ENCODE measurements at places on chromosomes 11 and 22. TPM values are rescaled to one million over a fixed set of nuclear protein-coding genes. Genes with fewer than 3 reads are reported as not detected.

TUBA8 gene
- 14.6 TPM for total RNA-seq

- H3K36me3 ChIP-seq = no peaks in the 10 kb centered on the region
- H3K27ac ChIP-seq = no peak overlapping the region
- no peaks in the 10 kb centered on the region for H3K27me3 ChIP-seq
- H3K4me3 ChIP-seq = no peak overlapping the region
- H3K4me1 ChIP-seq = no peaks in the 10 kb centered on the region
Observed at GRCh38 chr11:73570415-73571114, 27.3 kb downstream of the FAM168A start.

- no peak overlapping the region for H3K4me3 ChIP-seq
- H3K27me3 ChIP-seq = no peaks in the 10 kb centered on the region
- H3K27ac ChIP-seq = no peak overlapping the region
- no peak for DNase-seq
Observed at GRCh38 chr11:70368961-70369360, 29.4 kb upstream of the CTTN start.

- H3K27me3 ChIP-seq = no peaks in the 10 kb centered on the region
- H3K27ac ChIP-seq = no peak overlapping the region
- no peaks in the 10 kb centered on the region for H3K4me1 ChIP-seq
- no peak for DNase-seq
- H3K36me3 ChIP-seq = no peaks in the 10 kb centered on the region
- no peak overlapping the region for H3K4me3 ChIP-seq
Observed at GRCh38 chr11:80188076-80188627, 747.3 kb upstream of the TENM4 start.

- H3K27me3 ChIP-seq = no peaks in the 10 kb centered on the region
- H3K36me3 ChIP-seq = no peaks in the 10 kb centered on the region
- no peak overlapping the region for H3K27ac ChIP-seq
- H3K4me1 ChIP-seq = no peaks in the 10 kb centered on the region
Observed at GRCh38 chr11:36718451-36718850, 120.4 kb upstream of the RAG2 start.

- no peaks in the 10 kb centered on the region for H3K27me3 ChIP-seq
- DNase-seq = no peak
- no peaks in the 10 kb centered on the region for H3K36me3 ChIP-seq
- no peak overlapping the region for H3K27ac ChIP-seq
- no peak overlapping the region for H3K4me3 ChIP-seq
Observed at GRCh38 chr11:14342906-14343305, 16.1 kb downstream of the RRAS2 start.

SNU13 gene
- total RNA-seq = 136 TPM

DNA sequence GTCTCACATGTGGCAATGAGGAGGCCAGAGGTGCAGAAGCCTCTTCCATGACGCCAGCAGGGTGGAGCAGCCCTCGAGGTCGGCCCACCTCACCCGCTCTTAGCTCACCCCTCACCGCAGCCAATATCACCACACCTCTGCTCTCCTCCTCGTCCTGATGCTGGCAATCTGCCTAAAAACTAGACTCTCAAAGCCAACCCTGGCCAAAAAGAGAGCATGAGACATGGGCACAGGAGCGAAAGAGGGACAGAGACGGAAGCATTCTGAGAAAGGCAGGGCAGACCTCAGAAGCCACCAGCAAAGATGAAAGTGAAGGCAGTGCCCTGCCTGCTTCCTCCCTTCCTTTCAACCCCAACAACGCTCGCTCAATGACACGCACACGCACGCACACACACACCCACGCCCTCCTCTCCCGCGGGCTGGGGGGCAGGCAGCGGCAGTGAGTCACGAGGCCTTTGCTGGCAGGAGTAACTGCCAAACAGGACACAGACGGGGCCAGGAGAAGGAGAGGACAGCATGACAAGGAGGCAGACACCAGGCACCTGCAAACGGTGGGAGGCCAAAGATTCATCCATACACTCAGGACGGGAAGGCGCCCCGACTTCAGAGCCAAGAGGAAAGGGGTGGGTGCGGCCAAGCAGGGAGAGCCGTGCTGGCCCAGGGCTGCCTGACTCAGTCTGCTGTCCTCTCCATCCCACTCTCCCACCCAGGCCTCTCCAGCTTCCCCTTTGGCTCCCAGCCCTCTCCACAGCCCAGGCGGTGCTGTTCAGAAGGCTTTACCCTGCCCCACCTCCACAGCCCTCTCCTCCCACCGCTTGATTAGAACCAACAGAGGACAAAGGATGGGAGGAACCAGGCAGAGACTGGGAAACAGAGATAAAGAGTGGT is 11.4 kb downstream of the IGSF9B start:
- peak overlapping the region; percentile 66 for H3K27ac ChIP-seq
- H3K4me1 ChIP-seq = peaks cover 30% of the 10 kb centered on the region
- H3K4me3 ChIP-seq = no peak overlapping the region
- peak; percentile 73 for DNase-seq
- H3K27me3 ChIP-seq = no peaks in the 10 kb centered on the region
- H3K36me3 ChIP-seq = no peaks in the 10 kb centered on the region

PATE4 gene
- not detected for total RNA-seq

INPP5J gene
- total RNA-seq = 0.59 TPM

SMCO4 gene
- total RNA-seq = 19.1 TPM

DNA sequence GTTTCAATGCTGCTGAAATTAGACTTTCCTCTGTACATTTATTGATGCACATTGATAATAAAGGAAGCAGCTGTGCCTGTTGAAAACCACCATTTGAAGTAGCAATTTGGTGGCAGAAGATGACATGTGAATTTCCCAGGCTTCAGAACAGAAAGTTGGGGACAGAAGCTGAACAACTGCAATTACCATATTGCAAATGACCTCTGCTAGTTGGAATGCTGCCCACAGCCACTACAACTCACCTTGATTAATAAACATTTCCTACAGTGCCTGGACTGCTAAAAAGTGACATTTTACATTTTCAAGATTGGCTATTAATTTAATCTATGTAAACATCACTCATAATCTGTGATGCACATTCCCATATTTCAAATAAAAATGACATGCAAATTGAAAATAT is 208.6 kb downstream of the LUZP2 start:
- no peaks in the 10 kb centered on the region for H3K27me3 ChIP-seq
- H3K4me1 ChIP-seq = no peaks in the 10 kb centered on the region
- H3K4me3 ChIP-seq = no peak overlapping the region
- no peaks in the 10 kb centered on the region for H3K36me3 ChIP-seq
- H3K27ac ChIP-seq = no peak overlapping the region

DERL3 gene
- total RNA-seq = not detected

DNA sequence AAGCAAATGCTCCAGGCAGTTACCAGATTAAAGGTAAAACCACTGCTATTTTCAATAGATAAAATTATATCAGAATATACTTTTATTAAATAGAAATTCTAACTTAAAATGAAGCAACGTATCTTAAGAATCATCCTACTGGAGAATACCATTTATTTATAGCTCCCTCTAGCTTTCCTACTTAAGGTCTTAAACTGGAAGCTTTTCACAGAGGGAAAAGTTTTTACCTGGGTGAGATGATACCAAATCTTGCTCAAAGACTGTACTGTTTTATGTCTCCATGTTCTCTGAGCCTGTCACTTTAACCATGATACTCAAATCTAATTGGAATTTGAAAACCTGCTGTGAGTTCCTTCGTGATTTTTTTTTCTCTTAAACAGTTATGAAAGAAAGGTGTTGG is 291.8 kb downstream of the AASDHPPT start:
- H3K4me3 ChIP-seq = no peak overlapping the region
- H3K27me3 ChIP-seq = no peaks in the 10 kb centered on the region
- DNase-seq = no peak
- no peak overlapping the region for H3K27ac ChIP-seq

SLC1A2 gene
- total RNA-seq = 1.0 TPM

DNA sequence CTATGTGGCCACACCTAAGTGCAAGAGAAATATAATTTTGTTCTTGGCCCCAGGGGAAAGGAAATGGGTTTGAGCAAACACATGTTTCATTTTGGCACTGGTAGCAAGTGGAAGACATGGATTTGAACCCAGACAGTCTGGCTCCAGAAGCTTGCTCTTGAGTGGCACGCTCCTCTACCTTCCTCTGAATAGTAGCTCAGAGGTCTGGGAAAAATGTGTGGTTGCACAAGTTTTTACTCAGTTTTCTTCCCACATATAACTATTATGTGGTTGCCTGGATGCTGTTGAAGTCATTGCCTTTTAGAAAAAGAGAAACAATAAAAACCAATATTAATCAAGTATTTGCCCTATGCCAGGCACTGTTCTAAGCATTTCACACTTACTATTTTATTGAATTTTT is 16.3 kb downstream of the PARVA start:
- no peaks in the 10 kb centered on the region for H3K27me3 ChIP-seq
- DNase-seq = no peak
- H3K4me1 ChIP-seq = peaks cover 18% of the 10 kb centered on the region
- peak overlapping the region; percentile 96 for H3K27ac ChIP-seq
- no peaks in the 10 kb centered on the region for H3K36me3 ChIP-seq

RTN4R gene
- total RNA-seq = 5.0 TPM

- DNase-seq = no peak
- peak overlapping the region; percentile 6 for H3K4me3 ChIP-seq
- H3K36me3 ChIP-seq = no peaks in the 10 kb centered on the region
- H3K4me1 ChIP-seq = no peaks in the 10 kb centered on the region
Observed at GRCh38 chr11:71251761-71252268, 562 bp downstream of the SHANK2 start.

GTSE1 gene
- not detected for total RNA-seq

MS4A12 gene
- total RNA-seq = not detected

DNA sequence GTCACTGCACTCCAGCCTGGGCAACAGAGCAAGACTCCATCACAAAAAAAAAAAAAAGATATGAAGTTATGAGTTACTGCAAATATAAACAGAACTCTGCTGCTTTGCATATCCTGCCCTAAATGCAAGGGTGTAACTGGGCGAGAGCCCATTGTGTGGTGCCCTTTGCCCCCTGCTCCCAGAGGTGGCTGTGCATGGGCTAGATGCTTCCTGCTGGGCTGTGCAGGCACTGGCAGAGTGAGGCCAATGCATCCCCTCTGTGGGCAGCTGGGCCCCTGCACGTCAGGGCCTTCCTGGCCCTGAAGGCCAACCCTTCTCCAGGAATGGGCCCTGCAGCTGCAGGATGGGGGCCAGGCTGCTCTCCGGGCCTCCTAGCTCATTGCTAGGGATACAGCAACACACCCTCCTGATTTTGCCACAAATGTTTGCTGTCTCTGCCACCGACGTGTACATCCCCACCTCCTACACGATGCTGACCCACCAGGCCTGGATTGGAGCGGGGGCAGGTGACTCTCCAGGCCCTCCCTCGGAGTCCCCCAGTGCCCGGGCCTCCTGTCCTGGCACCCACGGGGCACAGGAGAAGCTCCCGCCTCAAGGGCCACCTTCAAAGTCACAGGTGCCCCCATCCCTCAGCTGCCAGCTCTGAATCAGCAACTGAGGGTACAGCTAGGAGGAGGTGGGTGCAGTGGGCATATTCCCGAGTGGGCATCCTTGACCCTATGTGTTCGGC is 40.7 kb upstream of the COMT start:
- H3K4me1 ChIP-seq = no peaks in the 10 kb centered on the region
- no peak overlapping the region for H3K4me3 ChIP-seq
- H3K27ac ChIP-seq = no peak overlapping the region
- DNase-seq = no peak

DNA sequence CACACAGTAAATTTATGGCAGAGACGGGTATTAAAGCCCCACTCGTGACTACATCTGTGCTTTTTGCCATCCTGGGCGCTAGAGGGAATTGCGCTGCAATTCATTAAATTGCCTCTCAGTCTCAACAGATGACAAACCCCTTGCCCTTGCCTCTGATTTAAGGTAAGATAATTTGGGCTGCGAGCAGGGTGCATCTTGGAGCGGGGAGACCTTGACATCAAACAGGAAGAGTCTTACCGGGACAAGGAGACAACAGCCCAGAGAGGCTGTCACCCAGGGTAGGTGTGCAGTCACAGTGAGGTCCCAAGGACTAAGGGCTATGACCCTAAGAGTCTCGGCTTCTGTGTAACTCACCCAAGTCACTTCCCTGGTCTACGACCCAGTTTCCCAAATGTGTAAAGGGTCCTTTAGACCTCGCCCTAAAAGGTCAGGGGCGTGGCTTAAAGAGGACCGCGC is 449 bp upstream of the TOM1 start:
- H3K27me3 ChIP-seq = no peaks in the 10 kb centered on the region
- no peaks in the 10 kb centered on the region for H3K36me3 ChIP-seq
- no peaks in the 10 kb centered on the region for H3K4me1 ChIP-seq

- no peaks in the 10 kb centered on the region for H3K36me3 ChIP-seq
- H3K4me3 ChIP-seq = no peak overlapping the region
- no peak overlapping the region for H3K27ac ChIP-seq
- H3K4me1 ChIP-seq = no peaks in the 10 kb centered on the region
- H3K27me3 ChIP-seq = no peaks in the 10 kb centered on the region
Observed at GRCh38 chr11:8250434-8250833, 13.2 kb downstream of the LMO1 start.

GRCh38 chr11:1437500-1437899 is 47.8 kb downstream of the BRSK2 start:
- no peaks in the 10 kb centered on the region for H3K36me3 ChIP-seq
- DNase-seq = no peak
- no peak overlapping the region for H3K27ac ChIP-seq
- peaks cover 8% of the 10 kb centered on the region for H3K27me3 ChIP-seq
- H3K4me1 ChIP-seq = no peaks in the 10 kb centered on the region

PNPLA5 gene
- not detected for total RNA-seq

FADS3 gene
- total RNA-seq = 40.5 TPM

TSSK2 gene
- not detected for total RNA-seq

- no peaks in the 10 kb centered on the region for H3K36me3 ChIP-seq
- DNase-seq = peak; percentile 68
- no peak overlapping the region for H3K4me3 ChIP-seq
- no peak overlapping the region for H3K27ac ChIP-seq
- H3K27me3 ChIP-seq = peaks cover 22% of the 10 kb centered on the region
Observed at GRCh38 chr11:46392421-46393230, 1.1 kb upstream of the CHRM4 start.

DNA sequence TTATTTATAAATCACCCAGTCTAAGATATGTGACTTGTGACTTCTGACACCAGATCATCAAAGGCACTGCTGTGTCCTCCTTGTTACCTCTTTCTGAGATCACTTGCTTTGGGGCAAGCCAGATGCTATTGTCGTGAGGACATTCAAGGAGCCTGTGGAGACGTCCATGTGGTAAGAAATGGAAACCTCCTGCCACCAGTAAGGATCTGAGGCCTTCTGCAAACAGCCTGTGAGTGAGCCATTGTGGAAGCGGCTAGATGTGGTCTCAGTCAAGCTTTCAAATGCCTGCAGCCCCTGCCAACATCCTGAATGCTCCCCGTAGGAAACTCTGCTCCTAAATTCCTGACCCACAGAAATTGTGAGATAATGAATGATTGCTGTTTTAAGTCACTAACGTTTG is 11.7 kb upstream of the RDX start:
- H3K27me3 ChIP-seq = no peaks in the 10 kb centered on the region
- no peak overlapping the region for H3K27ac ChIP-seq
- H3K36me3 ChIP-seq = no peaks in the 10 kb centered on the region
- H3K4me3 ChIP-seq = no peak overlapping the region

GRCh38 chr11:11035331-11035730 is 177.5 kb upstream of the ZBED5 start:
- no peaks in the 10 kb centered on the region for H3K27me3 ChIP-seq
- no peak overlapping the region for H3K27ac ChIP-seq
- no peaks in the 10 kb centered on the region for H3K36me3 ChIP-seq
- H3K4me1 ChIP-seq = no peaks in the 10 kb centered on the region

MTMR3 gene
- total RNA-seq = 68.9 TPM

Measured in uterus (tissue), 4 donors.